Stimulated activated CD4-positive, alpha-beta T cell treated with anti-CD3 and anti-CD28 coated beads, Interleukin-15, amount 100 ng/mL, for 24 hours (primary cell): ENCODE measurements at places on chromosomes 4 and X.
A peak's percentile ranks its signal among the peaks of the same experiment; 100 is the strongest.

DNA sequence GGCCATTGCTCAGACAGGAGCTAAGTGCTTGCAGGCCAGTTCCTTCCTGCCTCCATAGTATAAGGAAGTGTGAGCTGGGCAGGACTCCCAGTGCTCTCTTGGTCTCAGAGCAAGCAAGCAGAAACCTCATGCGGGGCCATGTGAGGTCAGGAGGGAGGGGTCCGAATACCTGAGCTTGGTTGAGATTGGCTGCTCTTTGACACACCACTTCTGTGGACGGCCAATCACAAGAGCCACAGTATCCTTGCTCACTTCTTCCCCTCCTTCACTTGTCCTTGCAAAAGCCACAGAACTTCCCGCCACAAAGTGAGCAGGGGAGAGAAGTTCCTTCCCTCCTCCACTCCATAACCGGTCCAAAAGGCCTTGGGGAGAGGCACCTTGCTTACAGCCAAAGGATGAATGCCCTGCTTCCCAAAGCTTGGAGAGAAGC, 56.7 kb downstream of the PRPS1 start:
- DNase-seq = no peak

GRCh38 chr4:143356493-143356892, 19.8 kb downstream of the GAB1 start:
- DNase-seq = no peak

DNA sequence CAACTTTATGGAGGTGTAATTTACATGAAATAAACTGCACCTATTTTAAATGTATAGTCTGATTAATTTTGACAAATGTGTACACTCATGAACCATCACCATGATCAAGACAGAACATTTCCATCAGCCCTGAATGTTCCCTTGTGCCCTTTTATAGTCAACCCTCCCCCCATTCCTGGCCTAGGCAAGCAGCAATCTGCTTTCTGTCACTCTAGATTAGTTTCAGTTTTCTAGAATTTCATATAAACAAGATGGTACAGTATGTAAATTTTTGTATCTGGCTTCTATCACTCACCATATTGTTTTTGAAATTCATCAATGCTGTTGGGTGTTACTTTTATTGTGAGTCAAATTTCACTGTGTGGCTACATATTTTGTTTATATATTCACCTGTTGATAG, 234.2 kb upstream of the RPS6KA3 start:
- no peak for DNase-seq

GRCh38 chr4:73172161-73172560, 86.4 kb downstream of the ANKRD17 start:
- DNase-seq = no peak

DNA sequence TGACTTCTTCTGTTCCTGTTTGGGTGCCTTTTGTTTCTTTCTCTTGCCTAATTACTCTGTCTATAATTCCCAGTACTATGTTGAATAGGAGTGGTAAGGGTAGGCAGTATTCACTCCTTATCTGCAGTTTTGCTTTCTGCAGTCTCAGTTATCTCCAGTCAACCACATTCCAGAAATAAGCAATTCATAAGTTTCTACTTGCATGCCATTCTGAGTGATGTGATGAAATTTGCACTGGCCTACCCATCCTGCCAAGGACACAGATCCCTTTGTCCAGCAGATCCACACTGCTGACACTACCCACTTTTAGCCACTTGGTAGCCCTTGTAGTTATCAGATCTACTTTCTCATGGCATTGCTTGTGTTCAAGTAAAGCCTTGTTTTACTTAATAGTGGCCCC, 971.6 kb upstream of the INTU start:
- DNase-seq = no peak

DNA sequence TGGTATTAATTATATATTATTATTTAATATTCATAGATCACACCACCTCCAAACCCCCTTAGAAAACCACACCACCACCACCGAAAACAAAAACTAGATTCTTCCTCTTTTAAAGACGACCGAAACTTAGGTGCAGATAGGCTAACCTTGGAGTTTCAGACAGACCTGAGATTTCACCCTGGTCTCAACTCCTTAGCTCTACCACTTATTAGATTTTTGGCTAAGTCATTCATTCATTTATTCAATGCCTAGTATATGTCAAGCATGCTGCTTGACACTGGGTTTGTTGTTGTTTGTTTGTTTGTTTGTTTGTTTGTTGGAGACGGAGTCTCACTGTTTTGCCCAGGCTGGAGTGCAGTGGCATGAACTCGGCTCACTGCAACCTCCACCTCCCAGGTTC, 9.5 kb upstream of the BMP2K start:
- no peak for DNase-seq

DNA sequence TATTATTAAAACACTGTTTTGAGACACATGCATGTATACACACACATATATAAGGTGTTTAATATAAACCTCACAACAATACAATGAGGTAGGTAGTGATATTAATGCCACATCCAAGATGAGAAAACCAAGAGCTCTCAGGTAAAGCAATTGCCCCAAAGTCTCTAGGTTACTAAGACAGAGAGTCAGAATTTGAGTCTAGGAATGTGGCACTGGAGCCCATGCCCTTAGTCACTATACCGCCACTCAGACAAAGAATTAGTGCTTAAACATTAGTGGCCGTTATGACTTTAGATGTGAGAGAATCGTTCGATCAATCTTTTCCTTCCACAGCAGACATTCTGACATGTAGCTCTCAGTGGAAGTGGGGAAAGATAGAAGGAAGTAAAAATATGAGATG, 108.2 kb upstream of the ACSL4 start:
- no peak for DNase-seq

DNA sequence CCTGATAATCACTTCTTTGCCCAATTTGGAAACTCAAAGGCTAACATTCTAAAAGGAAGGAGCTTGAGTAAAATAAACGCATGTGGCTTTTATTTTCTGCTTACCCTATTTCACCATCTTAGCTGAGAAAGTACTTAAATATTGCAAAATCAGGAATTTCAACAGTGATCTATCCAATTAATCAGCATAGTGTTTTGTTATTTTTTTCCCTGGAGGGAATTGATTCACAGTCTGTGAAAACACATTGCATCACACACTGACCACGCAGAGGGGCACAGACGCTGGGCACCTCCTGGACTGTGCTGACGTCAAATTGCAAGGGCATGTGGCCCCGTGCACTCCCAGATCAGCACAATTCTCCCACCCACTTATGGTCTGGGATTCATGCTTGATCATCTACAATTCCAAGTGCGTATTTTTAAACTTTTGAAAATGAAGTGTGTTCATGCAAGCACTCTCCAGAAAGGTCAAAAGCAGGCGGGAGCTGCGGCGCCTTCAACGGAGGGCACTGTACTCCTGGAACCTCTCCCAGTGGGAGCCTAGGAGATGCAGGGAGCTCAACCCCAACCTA, 320.6 kb upstream of the PPARGC1A start:
- no peak for DNase-seq

DNA sequence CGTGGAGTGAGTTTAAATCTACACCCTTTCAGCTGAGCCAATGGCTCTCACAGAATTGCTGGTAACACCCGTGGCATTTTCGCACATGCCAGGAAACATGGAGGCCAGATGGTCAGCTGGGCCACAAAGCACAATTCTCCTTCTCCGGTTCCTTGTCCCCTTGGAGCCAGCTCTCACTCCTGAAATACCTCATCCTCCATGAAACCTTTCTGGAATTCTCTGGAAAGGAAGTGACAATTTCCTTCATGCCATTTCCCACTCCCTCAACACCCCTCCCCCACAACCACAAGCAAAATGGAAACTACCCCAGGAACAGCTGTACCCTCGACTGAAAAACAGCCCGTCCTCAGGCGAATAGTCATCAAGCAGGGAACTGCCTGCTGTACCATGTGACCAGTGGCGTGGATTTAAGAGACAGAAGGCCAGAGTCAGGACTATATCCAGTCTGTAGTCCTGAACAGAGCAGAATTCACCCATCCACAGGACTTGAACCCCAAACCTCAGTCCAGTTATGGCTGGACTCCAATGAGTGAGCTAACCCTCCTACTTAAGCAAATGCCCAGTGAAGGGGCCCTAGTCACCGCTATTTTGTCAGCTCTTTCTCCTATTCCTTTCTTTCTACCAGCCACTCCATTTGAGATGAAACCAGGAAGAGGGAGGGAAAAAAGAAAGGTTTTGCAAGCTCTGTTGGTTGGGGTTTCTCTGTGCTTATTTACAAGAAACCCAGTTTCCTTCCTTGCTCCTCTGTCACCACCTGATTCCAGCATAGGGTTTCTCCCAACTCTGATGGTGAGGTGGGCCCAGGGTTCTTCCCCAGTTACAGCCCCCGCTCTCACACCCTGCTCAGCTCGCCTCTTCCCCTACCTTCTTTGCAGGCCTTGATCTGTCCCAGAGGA, 24.5 kb downstream of the ELF4 start:
- DNase-seq = no peak

- no peak for DNase-seq
These were observed 46.7 kb downstream of the FSTL5 start for GRCh38 chr4:162117051-162117450.

- no peak for DNase-seq
These were observed 125.1 kb downstream of the RAPGEF2 start for GRCh38 chr4:159227984-159228383.

DNA sequence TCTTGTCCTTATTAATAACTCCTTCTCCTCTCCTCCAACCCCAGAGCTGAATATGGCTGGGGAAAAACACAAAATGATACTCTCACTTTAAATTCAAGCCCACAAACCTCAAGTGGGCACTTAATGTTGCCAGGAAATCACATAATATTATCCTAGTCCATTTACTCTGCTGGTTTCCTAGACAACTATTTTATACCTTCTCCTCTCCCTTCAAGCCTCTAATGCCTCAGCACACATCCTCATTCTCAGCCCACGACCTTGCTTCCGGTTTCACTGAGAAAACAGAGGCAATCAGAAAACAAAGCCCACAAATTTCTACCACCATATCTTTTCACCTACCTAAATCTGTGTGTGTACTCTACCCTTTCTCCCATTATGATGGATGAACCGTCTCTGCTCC, 12.1 kb upstream of the CLCN5 start:
- no peak for DNase-seq

DNA sequence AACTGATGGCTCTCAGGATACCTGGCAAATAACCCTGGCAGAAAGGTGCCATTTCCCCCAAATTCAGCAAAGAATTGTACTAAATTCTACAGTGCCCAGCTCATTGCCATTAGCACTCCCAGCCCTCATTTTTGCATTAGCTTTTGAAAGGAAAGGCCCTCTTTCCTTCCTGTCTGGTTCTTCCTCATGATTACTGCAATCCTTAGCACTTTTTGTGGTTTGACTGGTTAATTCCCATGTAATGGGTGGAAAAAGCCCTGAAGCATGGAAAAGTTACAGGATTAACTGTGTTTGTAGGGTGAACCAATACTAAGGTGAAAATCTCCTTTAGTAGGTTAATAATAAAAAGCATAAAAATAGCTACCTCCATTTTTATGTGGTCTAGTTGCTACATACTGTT, 139.5 kb downstream of the NPNT start:
- no peak for DNase-seq

GRCh38 chrX:109926743-109927662, 75.9 kb upstream of the TMEM164 start:
- DNase-seq = no peak

DNA sequence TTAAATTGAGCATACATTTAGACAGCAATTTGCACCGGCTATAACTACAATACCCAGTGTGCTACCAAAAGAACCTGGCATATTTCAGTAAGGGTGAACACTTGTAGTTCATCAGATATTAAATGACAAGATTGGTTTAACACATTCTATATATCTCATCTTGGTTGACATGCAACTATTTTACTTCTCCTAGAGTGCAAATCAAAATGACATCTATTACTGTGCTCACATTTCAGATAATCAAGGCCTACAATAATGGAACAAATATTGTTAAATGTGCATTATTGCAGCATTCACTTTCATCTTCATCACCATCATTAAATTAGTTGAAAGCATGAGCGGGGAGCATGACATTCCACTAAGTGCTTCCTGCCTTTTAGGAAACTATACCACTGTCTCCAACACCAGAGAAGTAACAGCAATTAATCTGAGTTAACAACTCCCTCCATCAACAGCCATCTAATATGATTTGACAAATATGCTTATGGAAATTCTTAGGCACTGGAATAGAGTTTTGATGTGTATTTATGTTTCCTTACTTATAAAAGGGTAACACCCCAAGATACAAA, 209.8 kb upstream of the SLIT2 start:
- DNase-seq = no peak

- no peak for DNase-seq
These were observed 28.4 kb downstream of the RP2 start for GRCh38 chrX:46865281-46865680.

GRCh38 chr4:81214144-81214880, 710 bp downstream of the PRKG2 start:
- peak; percentile 17 for DNase-seq

- no peak for DNase-seq
These were observed 9.2 kb downstream of the UBA1 start for GRCh38 chrX:47202877-47203276.

- no peak for DNase-seq
These were observed 204.3 kb upstream of the SLC7A11 start for GRCh38 chr4:138446456-138446855.

- DNase-seq = no peak
These were observed 53.0 kb upstream of the SHISA3 start for GRCh38 chr4:42344309-42344708.

GRCh38 chrX:7139202-7140081, 8.1 kb upstream of the STS start:
- no peak for DNase-seq

DNA sequence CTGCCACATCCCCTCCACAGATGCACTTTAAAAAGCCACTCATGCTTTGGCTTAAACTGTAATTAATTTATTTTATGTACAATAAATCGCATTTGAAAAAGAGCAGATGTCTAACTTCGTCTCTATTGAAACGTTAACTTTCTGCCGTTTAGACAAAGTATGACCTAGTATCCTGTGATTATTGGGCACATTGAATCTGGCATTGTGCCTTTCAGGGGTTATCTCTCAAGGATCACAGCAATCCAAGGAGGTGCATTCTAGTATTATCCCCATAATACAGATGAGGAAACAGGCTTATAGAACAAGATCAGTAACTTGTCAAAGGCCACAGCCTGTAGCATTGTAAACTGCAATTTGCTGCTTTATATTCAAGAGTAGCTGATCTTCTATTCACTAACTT, 4.6 kb downstream of the RASL11B start:
- no peak for DNase-seq

- DNase-seq = no peak
These were observed 83.0 kb upstream of the IL13RA1 start for GRCh38 chrX:118644378-118644777.

DNA sequence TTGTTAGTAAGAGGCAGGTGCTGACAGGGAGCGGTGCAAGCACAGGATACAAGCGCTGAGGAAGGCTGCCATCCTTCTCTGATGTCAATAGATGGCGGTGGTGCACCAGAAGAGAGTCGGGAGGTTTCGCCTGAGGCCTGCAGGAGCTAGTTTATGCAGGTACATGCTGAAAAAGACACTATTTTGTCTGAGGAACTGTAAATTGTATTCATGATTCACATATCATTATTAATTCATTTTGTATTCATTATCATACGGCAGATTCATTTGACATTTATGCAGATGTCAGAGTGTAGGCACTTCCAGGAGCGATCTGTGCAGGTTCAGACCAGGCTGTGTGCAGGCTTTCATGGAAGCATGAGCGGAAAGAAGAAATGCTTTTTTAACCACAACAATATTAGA, 824.0 kb downstream of the STIM2 start:
- DNase-seq = peak; percentile 21
